ENCODE measurements at places on chromosomes 16 and 17.

DNA sequence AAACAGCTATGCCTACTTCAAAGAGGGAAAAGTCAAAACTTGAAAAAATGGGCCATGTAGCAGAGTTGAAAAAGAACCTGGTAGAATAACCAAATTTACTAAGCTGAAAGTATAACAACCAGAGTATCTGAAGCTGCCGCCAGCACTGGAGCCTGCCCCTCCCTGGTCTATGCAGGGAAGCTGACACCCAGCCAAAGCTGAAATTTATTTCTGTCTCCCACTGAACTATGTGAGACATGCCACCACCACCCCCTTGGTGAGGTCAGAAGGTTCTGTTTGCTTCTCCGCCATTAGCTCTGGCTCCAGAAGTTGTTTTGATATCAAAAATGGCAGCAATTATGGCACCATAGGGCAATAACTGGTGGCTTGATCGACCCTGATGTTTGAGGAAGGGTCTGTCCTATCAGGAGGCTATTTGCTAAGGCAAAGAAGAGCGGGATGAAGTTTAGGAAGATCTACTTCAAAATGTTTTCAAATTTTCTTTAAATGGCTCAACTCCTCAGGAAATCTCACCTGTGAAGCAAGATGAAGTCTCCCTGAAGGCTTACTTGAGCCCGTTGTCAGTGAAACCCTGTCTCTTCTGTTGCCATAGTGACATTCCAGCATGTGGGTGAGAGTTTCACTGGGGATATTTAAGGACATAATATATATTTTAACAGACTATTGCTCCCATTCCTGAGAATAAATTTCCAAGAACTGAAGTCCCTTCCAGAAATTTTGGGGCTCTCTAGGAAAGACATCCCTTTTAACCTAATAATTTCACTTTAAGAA is 122.0 kb downstream of the COPRS start:
- no peak for DNase-seq

- DNase-seq, result peak; percentile 43
Measured at GRCh38 chr16:4517812-4518680, 20.5 kb downstream of the CDIP1 start.

- peak; percentile 10 for DNase-seq
Measured at GRCh38 chr17:65154770-65155589, 17.8 kb downstream of the RGS9 start.

- DNase-seq, result no peak
Measured at GRCh38 chr17:17258998-17259397, 22.0 kb upstream of the FLCN start.

DNA sequence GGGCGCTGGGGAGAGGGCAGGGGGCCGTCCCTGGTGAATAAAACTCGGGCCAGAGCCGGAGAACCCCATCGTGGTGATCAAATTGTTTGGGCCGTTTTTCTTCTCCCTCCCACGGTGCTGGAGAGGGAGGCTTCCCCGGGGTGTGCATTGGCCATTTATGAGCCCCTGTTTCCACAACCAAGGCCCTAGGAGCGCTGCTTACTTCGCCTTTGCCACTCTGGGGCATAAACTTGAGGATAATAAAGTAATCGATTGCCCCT is 544 bp downstream of the CCP110 start:
- DNase-seq, result no peak

GRCh38 chr17:57881143-57881542 is 31.3 kb upstream of the MRPS23 start:
- DNase-seq, result peak; percentile 96
